Esophagus mucosa (tissue), 1 donor: ENCODE measurements at places on chromosomes 3 and 15. TPM values are rescaled to one million over a fixed set of nuclear protein-coding genes. Genes with fewer than 3 reads are reported as not detected.

DNA sequence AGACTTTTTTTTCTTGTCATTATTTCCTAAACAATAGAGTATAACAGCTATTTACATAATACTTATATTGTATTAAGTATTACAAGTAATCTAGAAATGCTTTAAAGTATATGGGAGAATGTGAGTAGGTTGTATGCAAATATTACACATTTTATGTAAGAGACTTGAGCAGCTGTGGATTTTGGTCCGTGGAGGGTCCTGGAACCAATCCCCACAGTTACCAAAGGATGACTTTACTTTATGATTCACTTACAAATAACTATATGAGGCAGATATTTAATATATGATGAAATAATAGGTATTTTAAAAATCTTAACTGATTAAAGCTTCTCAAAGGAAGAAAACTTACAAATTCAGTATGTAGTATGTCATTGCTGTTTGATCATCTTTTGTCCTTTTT lies 56.3 kb downstream of the PPP2R3A start:
- ATAC-seq, result no peak

Gene C3orf22
- not detected for total RNA-seq

Gene CCR2
- total RNA-seq, result 0.48 TPM

DNA sequence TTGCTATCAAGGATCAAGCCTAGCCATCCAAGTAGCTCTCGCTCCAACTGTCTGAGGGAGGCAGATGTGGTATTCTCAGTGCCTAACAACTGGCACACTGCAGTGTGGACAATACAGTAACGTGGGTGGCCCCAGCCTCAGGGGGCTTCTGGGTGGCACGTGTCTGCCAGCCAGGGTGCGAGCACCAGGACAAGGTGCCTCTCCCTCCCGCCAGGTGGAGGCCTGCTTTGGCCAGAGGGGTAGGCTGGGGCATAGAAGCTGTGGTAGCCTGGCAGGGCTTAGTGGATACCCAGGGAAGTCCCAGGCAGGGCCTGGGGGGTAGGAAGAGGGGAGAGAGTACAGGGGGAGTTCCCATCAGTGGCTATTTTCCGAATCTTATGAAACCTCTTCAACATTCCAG lies 234.0 kb downstream of the PLCL2 start:
- no peak for ATAC-seq

DNA sequence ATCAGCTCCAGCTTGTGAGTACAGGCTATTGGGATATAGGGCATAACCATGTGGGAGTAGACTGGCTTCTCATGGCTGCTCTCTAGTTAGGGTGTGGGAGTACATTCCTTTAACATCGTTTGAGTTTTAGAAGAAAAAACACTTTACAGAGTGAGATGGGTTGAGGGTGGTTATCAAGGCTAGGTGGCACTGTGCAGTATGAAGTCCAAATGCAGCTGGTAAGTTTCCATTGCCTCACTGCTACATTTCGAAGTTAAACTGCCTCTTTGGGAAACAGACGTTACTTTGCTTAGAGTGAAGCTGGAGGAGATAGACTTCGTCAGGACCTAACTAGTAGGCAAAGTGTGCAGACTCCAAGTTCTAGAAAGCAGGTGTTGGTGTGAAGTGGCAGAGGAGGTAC lies 192.4 kb downstream of the SQOR start:
- ATAC-seq, result no peak

Gene SPATA12
- total RNA-seq, result not detected

DNA sequence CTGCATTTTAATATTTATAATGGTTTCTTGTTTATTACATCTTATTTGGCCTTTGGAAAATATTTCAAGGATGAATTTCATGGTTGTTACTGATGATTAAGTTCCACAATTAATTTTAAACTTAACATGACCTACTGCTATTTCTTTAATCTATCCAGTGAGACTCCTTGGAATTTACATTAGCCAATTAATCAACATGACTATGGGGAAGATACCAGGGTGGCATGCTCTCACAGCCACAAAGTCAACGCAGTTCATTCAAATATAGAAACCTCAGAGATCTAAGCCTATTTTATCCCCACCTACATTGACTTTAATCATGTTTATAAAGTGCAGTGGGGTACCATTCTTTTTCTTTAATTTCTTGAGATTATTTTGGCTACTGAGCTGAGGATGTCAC lies 43.6 kb upstream of the PDZRN3 start:
- no peak for ATAC-seq

GRCh38 chr3:16334909-16335308 lies 69.9 kb downstream of the OXNAD1 start:
- ATAC-seq, result no peak

Gene B3GALNT1
- total RNA-seq, result 5.2 TPM

GRCh38 chr3:169939320-169939719 lies 27.3 kb upstream of the SEC62 start:
- no peak for ATAC-seq

Gene TRIM71
- total RNA-seq, result not detected

GRCh38 chr3:63386568-63386967 lies 108.5 kb downstream of the SYNPR start:
- no peak for ATAC-seq

Gene KNG1
- total RNA-seq, result not detected

DNA sequence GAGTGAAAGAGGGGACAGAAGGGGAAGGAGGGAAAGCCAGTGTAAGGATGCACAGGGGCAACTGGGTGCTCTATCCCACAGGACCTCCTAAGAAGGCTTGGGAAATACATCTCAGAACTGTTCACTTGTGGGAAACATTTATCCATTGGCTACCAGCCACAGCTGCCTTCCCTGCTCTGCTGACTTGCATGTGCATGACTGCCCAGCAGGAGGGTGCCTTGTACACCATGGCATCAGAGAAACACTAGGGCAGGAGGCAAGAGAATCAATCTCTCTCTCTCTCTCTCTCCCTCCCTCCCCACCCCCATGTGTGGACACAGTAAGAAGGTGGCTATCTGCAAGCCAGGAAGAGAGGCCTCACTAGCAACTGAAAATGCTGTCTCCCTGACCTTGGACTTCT lies 62.9 kb upstream of the ZBTB38 start:
- peak; percentile 7 for ATAC-seq

DNA sequence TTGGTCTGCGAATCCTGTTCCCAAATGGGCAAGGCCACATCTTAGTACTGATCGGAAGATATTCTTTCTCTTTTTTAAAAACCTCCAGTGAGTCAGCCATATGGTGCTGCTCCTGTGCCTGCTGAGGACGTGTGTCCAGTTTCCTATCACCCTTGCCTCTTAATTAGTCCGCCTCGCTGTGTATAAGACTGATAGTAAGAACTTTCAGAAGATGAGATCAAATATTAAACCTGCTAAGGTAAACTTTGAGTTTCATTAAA lies 612 bp downstream of the UBA5 start:
- ATAC-seq, result peak; percentile 54

- peak; percentile 29 for ATAC-seq
These were observed 1.4 kb downstream of the LCTL start for GRCh38 chr15:66564136-66565041.

DNA sequence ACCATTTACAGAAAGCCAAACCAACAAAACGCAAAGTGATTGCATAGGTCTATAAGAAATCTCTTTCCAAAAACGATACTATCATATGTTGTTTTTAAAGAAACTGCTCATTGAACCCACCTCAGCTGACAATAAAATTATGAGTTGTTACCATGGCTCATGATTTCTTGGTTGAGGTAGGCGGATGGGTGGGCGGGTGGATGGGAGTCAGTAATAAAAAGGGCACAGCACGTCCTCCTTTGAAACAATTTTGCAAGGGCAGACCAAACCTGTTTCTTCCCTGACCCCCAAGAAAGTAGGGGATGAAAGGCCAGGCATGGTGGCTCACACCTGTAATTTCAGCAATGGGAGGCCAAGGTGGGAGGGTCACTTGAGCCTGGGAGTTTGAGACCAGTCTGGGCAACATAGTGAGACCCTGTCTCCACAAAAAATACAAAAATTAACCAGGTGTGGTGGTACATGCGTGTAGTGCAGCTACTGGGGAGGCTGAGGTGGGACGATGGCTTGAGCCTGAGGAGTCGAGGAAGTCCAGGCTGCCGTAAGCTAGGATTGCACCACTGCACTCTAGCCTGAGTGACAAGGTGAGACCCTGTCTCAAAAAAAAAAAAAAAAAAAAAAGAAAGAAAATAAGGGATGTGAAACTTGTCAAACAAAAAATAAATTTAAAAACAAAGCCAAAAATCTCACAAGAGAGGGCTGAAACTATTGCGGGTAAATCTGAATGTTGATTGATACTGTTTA lies 2.1 kb downstream of the ABHD10 start:
- ATAC-seq, result no peak

DNA sequence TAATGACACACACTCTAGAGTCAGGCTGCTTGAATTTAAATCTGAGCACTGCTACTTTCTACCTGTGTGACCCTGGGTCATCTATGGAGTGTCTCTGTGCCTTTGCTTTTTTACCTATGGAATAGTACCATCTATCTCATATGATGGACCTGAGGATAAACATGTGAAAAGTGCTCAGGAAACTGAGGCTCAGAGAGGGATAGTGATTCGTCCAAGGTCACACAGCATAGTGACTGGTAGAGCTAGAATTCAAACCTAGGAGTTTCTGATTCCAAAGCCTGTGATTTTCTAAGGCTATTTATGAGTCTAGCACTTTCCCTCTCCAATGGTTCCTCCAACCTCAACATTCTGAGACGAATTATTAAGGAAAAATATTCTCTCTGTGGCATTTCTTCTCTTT lies 32.0 kb upstream of the RAF1 start:
- no peak for ATAC-seq

GRCh38 chr15:60043744-60044435 lies 39.8 kb downstream of the FOXB1 start:
- no peak for ATAC-seq

DNA sequence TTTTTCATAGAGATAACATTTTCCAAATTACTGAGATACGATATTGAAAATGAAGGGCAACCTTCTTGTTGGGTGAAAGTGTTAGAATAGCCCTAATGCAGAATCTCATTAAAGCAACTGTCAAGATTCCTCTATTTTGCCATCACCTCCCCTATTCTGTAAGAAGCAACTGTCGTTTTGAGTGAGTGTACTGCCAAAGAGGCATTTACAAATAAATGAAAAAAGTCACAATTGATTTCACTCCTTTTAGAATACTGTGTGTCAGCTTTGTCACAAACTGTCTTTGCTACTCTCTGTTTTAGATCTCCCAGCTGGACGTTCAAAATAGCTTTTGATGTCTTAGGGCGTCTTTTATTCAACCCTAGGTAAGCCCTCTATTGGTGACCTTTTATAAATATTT lies 322.8 kb upstream of the NAALADL2 start:
- no peak for ATAC-seq

GRCh38 chr15:54150255-54150654 lies 172.0 kb downstream of the UNC13C start:
- no peak for ATAC-seq

- ATAC-seq, result no peak
These were observed 3.9 kb upstream of the PXYLP1 start for GRCh38 chr3:141227752-141228151.

DNA sequence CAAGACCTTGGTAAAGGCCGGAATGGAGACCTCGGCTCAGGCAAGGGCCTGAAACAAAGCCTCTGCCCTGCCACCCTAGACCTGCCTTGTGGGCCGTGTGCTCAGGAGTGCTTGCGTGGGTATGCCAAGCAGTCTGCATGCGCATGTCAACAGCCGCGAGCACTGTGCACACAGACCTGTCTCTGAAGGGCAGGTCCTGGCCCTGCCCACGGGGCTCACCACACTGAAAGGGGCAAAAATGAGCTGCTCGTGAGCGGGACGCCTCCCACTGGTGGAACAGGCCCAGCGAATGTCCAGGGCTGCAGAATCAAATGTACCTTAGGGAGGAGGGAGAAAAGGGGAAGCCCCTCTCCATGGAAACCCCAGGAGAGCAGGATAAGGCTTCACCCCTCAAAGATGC lies 44.3 kb upstream of the FGD5 start:
- ATAC-seq, result no peak

DNA sequence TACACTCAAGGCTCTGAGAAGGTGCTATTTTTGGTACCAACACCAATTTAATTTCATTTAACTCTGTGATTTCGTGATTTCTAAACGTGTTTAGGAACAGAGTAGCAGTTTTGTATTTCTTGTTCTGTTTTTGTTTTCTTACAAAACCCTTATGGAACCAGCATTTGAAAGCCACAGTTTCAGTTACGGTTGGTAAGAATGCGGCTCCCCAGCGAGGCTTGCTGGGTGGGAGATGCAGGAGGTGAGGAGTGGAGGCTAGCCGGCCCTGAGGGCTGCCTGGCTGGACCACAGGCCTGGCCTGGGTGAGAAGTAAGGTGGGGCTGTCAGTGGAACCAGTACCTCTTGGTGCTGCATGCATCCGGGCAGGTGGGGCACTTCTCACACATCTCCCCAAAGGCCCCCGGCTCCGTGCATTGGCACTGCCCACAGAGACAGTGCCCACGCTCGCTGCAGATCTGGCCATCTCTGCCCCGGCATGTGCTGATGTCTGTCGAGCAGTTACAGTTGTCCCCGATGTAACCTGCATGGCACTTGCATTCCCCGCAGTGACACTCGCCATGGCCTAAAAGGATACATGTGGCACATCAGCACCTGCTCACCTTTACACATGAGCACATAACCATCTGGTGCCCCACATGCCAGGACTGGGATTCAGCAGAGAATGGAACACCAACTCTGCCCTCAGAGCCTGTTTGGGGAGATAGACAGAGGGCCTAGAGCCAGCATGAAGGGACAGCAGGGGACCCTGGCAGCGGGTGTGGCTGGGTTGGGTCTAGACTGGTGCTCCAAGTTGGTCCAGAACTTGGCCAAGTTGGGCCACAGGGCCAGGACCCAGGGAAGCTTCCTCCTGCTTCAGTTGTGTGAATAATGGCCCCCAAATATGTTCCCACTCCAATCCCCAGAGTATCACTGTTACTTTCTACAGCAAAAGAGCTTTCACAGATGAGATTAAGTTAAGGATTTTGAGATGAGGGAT lies 43.4 kb downstream of the UMPS start:
- no peak for ATAC-seq

DNA sequence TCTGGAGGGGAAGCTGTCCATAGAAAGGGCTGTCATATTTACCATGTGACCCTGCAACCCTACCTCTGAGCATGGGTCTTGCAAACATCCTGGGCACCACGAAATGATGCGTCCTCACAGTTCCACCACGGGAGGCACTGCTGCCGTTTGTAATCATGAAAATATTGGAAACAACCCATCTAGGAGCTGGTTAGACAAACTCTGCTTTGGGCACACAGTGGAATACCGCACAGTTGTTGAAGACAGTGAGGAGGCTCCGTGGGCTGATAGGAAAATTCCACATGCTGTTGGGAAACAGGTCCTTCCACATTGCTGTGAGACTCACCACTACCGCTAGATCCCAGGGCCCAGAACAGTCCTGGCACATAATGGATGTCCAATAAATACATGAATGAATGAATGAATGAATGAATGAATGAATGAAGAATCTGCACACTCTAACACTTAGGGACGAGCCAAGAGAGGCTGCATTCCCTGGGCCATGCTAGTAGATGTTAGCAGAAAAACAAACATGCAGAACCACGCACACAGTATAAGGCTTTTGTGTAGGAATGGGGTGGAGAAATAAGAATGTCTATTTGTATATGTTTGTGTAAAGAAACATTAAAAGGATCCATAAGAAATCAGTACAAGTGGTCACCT lies 40.6 kb downstream of the TPRA1 start:
- no peak for ATAC-seq

Gene STRIT1
- total RNA-seq, result not detected

Gene CNTN3
- total RNA-seq, result 0.04 TPM
